ENCODE measurements at places on chromosomes 2 and 18.

- peak; percentile 56 for DNase-seq
Measured at GRCh38 chr18:75205514-75206132, 3.3 kb downstream of the PTGR3 start.

- no peak for DNase-seq
Measured at GRCh38 chr2:67286981-67287759, 110.0 kb upstream of the ETAA1 start.

- DNase-seq: no peak
Measured at GRCh38 chr2:102637358-102637757, 18.0 kb downstream of the SLC9A2 start.

GRCh38 chr18:29078273-29078672, 901.3 kb upstream of the CDH2 start:
- no peak for DNase-seq

GRCh38 chr2:72139471-72139873, 8.2 kb downstream of the CYP26B1 start:
- DNase-seq: no peak

GRCh38 chr2:167293172-167293781, 405.0 kb downstream of the XIRP2 start:
- peak; percentile 13 for DNase-seq

- no peak for DNase-seq
Measured at GRCh38 chr2:29222381-29223179, 107.4 kb downstream of the CLIP4 start.

DNA sequence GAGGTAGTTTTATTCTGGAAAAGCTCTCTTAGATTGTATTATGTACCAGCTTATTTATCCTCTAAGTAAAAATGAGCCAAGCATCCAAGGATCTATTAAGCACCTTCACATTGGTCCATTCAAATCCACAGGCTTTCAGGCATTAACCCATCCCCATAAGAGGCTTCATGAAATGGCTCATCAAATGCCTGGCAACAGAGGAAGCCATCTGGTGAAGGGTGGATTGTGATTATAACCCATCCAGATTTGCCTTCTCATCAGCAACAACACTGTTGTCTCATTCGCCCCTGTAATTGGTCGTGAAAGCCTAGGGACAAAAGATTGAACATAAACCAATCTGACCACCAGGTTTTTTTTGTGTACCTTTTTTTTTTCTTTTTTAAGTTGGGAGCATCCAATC, 134.3 kb upstream of the TACR1 start:
- DNase-seq: no peak

GRCh38 chr2:18552351-18553077, 7.9 kb downstream of the RDH14 start:
- DNase-seq: no peak

All from amniotic epithelial cell (primary cell).